ENCODE measurements at places on chromosomes 1 and 21.

- DNase-seq: no peak
These were observed 368.6 kb downstream of the USH2A start for GRCh38 chr1:216054600-216054999.

DNA sequence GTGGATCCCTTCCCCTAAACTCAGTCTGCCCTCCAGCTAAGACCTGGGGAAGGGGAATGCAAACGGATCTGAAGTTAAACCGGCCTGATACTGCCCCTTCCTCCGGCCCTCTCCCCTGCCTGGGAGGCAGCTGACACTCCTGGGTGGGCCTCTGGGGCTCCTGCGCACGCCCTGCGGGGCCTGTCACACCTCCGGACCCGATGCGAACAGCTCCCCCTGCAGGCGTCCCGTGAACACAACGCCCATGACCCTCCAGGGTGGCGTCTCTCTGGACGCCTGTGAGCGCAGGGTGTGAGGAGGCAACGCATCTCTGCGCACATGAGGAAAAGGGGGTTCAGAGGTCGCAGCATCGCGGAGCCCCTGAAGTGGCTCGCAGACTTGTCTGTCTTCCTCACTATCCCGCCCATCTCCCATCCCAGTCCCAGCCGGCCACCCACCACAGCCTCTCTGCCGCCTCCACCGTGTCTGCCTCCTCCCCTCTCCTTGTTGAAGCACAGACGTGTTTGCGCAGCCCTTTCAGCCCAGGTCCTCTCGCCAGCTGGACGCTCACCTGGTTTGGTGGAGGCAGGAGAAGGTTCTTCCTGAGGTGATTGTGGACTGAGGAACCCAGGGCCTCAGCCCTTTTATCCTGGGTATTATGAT lies 421 bp upstream of the LCE3A start:
- peak; percentile 39 for DNase-seq

GRCh38 chr1:226125097-226125630 lies 61.4 kb downstream of the ACBD3 start:
- peak; percentile 94 for DNase-seq

- DNase-seq: no peak
These were observed 46.0 kb downstream of the IARS2 start for GRCh38 chr1:220139966-220140365.

DNA sequence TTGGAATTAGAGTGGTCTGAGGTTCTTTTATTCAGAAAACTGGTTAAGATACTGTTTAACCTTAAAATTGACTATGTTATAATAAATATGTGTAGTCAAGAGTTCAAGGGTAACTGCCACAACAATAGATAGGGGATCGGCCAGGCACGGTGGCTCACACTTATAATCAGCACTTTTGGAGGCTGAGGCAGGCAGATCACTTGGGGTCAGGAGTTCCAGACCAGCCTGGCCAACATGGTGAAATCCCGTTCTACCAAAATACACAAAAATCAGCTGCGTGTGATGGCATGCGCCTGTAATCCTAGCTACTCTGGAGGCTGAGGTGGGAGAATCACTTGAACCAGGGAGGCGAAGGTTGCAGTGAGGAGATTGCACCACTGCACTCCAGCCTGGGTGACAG lies 39.5 kb downstream of the PDC start:
- DNase-seq: no peak

- DNase-seq: peak; percentile 57
These were observed 41.0 kb downstream of the TGFBR3 start for GRCh38 chr1:91844862-91845528.

DNA sequence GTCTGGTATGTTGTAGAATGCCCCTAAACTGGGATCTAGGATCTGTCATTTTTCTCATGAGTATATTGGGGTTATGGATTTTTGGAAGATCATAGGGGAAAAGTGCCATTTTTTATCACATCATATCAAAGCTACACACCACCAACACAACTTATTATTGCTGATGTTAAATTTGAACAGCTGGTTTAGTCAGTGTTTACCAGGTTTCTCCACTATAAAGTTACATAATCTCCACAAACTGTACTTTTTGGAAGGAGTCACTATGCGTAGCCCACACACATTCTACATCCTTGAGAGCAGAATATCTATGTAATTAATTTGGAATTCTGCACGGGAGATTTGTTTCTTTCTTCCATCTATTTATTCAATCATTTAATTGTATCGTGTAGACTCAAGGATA lies 35.2 kb downstream of the RC3H1 start:
- no peak for DNase-seq

- DNase-seq: peak; percentile 63
These were observed 2.7 kb downstream of the MAN1C1 start for GRCh38 chr1:25619101-25619890.

DNA sequence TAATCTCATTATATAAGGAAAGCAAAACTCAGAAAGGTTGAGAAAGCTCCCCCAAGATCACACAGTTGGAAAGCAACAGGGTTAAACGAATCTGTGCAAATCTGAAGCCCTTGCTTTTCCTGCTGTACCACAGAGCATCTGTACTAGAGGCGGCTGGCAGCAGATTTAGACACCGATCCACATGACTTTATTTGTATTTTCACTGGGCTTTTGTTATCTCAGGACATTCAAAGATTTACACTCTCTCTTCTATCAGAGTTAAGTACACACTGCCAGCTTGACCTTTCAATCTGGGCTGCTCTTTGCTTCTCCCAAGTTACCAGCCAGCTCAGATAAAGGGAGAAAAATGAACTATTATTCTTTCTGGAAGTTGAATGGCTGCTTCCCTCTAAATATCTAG lies 146.6 kb downstream of the FAM78B start:
- peak; percentile 19 for DNase-seq

DNA sequence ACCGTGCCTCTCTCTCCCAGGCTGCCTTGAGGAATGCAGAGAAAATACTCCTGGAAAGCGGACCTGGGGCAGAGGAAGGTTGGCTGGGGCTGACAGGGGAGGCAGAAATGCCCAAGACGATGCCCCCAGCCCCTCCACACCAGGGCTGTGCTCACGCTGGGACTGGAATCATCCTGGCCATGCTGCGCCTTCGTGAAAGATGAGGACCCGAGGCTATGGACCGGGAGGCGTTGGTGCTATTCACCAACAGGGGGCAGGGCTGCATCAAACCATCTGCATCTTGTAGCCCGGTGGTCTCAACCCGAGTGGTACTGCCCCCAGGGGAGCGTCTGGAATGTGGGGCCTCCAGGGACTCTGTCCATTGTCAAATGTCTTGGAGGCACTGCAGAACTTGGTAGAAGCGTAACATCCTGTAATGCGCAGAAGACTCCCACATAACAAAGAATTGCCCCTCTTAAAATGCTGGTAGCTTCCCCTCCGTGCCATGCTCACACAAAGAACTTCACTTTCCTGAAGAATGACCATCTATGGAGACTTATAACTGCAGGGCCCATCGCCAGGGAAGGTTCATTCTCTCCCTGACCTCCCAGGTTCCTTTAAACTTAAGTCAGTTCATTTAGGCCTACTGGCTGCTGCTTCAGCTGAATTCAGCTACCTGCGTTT lies 251.2 kb downstream of the RRAGC start:
- peak; percentile 37 for DNase-seq

DNA sequence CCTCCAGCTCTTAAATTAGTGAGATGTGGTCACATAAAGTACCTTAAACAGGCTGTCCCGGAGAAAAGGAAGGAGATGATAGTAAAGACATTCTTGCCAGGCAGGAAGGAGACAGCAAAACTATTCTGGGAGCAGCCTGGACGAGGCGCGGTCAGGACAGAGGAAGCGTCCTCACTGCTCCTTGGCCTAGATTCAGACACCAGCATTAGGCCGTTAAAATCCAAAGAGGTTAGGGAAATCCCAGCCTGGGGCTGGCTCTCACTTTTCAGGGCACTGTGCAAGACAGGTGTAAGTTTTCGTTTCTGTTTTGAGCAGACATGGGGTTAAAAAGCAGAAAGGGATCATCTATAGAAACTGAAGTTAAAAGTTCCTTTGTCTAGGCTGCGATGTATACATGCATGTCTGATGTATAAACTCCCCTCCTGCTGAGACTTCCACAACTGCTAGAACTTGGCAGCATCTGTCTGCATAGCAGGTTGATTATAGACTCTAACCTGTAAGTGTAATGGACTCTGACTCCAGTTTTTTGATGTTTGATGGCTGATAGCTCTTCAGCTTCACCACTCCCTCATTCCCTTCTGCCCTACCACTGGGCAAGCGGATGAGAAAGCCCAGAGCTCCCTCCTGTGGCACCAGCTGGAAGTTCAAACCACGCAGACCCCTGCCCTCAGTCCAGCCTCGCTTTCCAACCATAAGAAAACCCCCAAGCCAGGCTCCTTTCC lies 21.5 kb downstream of the STPG1 start:
- peak; percentile 68 for DNase-seq

DNA sequence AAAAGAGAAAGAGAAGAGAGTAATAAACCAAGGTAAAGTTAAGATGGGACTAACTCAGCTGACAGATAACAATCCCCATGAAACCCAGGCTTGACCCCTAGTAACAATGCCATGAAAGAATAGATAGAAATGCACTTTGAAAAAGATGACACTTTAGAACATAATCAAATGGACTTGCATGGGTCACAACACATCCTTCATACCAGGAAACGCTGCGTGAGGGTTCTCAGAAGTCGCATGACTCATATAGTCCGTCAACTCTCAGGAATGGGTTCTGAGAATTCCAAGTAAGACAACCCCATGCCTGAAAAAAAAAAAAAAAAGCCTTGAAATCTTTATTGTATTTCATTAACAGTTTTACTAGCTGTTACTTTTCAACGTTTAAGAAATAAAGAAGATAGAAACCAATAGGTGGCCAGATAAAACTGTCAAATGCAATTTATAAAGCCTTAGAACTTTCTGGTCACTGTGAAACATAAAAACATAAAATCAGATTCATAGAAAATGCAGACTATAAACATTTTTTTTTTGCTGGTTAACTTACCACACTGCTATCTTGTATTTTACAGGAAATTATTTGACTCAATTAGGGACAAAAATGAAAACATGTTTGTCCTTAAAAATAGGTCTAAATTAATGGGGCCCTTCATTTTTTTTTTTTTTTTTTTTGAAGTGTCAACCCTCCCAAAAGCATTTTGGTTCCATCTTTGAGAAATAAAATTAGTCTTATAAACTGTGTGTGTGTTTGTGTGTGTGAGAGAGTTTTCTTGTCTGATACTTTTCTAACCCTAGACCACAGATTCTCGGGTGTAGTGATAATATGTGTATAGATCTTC lies 202.1 kb downstream of the NCAM2 start:
- peak; percentile 30 for DNase-seq

- no peak for DNase-seq
These were observed 15.6 kb downstream of the BACE2 start for GRCh38 chr21:41183575-41183974.

DNA sequence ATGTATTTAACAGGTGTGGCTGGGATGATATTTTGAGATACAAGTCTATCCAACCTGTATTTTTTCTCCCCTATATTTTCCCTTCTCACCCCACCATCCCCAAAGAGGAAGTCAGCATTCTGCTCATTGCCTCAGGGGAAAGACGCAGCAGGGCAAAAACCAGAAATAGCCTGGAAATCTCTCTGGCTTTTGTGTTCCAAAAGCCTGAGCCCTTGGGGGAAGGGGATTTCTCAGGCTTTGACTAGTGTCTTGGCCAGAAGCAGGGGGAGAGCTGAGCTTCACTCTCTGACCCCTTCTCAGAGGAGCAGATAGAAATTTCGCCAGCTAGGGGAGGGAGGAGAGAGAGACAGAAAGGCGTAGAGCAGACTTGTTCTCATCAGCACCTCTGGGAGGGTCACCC lies 244.7 kb downstream of the RRAGC start:
- DNase-seq: no peak

GRCh38 chr1:44408212-44408582 lies 3.1 kb downstream of the RNF220 start:
- DNase-seq: peak; percentile 16

GRCh38 chr1:45686288-45687013 lies at the start of gene GPBP1L1:
TSS of gene GPBP1L1 (minus strand) at chr1:45686533. CDS start at chr1:45659087, 27,446 bp downstream.
- peak; percentile 99 for DNase-seq

DNA sequence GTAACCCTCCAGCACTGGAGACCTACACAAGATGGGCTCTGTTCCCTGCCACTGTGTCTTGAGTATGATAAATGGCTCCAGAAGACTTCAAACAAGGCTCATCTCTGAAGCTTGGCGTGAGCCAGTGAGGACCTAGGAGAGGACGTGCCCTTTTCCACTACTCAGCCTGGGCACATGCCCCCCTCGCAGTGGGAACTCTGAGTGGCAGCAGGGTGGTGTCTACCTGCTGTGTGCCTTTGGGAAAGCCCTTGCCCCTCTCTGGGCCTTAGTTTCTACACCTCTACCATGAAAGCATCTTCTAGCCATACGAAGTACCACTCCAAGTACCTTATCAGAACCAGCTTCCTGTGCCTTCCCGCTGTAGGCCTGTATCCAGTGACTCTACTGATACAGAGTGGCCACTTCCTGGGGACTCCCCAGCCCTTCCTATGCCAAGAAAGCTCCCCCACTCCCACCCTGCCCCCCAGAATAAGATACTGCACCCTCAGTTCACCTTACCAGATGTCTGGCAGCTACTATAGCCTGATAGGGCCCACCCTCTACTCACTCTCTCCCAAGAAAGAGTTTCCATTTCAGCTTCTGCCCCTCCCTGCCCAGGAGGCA lies 3.1 kb upstream of the MOB3C start:
- no peak for DNase-seq

- DNase-seq: no peak
These were observed 112.8 kb upstream of the ADAMTS5 start for GRCh38 chr21:27079636-27080240.

DNA sequence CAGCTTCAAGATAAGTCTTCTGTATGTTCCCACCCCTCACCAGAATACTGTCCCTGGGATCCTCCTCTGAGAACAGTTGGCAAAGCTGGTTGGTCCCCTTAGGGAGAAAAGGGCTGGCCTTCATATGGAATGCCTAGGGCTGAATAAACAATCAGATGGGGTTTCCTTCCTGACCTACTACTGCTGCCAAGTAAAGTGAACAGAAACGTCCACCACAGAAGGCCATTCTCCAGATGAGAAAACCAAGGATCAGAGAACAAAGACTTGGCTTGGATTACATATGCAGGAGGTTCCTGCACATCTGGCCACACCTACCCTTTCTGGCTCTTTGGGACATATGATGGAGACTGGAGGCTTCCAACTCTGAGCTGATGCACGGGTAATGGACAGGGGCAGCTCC lies 194.5 kb downstream of the HIVEP3 start:
- no peak for DNase-seq

GRCh38 chr1:56626546-56626945 lies 18.6 kb upstream of the PRKAA2 start:
- DNase-seq: no peak

- no peak for DNase-seq
These were observed 17.1 kb downstream of the TEX35 start for GRCh38 chr1:178530037-178530402.

GRCh38 chr1:117467336-117467735 lies 100.1 kb downstream of the MAN1A2 start:
- DNase-seq: no peak

DNA sequence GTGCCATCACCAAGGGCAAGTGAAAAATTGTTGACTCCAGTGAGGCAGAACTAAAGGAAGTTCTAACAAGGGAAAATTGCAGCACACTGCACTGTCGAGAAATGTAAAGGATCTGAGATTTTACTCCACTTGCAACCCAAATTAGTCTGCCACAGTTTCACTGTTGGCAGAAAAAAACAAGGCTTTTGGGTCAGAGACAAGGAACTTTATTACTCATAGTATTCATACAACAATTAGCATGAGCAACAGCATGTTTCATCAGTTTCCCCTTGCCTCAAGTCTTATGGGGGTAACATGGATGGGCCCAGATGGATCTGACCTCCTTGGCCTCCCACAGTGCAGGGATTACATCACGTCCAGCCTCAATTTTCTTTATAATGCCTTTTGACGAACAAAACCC lies 125.3 kb downstream of the LTN1 start:
- no peak for DNase-seq

- no peak for DNase-seq
These were observed 203.8 kb upstream of the POU3F1 start for GRCh38 chr1:38250356-38250755.

All from testis (tissue), 5 donors.